EL (cell line): ENCODE measurements at places on chromosomes 12 and 14.

DNA sequence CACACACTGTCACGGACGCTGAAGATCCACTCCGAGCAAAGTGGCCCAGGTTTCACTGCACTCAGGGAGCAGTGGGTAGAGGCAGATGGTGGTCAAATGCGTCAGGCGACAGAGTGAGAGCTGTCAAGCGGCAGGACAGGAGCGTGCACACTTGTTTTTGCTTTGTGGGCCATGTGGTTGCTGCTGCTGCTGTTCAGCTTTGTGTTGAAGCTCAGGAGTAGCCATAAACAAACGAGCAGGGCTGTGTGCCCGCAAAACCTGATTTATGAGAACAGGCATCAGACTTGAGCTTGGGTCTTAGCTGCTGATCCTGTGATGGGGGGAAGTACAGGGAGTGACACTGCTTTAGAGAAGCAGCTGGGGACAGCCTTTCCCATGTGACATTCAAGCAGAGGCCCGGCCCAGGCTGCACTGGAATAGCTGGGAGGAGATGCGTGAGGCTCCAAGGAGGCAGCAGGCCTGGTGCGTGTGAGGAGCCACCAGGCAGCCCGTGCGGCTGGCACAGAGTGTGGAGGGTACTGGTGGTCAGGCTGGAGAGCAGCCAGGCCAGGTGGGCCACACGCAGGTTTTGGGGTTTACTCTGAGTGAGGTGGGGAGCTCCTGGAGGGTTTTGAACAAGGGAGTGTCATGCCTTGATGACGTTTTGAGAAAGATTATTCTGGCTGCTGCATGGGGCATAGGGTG is 31.1 kb upstream of the ASPG start:
- no peak for DNase-seq

- no peak for DNase-seq
Measured at GRCh38 chr12:121205491-121205890, 4.4 kb upstream of the P2RX4 start.

DNA sequence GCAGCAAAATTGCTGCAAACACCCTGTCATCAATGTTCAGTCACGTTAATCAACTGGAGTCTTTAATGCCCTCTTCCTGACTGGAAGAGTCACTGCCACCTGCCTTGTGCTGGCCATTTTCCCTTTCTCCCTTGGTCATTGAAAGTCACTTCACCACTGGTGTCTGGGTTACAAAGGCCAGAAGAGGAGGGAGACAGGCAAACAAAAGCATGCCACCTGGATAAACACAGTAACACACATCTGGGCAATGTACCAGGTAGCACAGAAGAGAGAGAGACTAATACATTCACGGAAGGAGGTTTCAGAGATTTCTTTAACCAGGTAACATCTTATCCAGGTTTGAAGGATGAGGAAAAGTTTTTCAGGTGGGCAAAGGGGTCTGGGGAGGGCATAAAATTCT is 32.7 kb downstream of the GPHB5 start:
- no peak for DNase-seq

DNA sequence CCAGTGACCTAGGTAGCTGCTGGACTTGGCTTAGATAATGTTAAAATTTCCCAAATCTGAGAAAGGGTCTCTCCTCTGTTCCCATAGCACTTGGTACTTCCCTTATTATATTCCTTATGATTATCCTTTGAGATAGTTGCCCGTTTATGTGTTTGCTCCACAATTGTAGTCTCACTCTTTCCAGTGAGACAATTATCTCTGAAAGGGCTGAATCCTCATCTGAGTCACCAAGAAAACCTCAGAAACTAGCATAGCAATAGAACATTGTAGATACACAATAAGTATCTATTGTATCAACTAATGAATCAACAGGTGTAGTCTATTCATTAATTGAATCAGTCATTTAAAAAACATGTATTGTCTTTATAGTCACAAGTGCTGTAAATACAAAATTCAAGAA is 119.1 kb upstream of the FAR2 start:
- DNase-seq, result no peak

- DNase-seq, result no peak
Measured at GRCh38 chr12:132125736-132126135, 18.4 kb downstream of the DDX51 start.

DNA sequence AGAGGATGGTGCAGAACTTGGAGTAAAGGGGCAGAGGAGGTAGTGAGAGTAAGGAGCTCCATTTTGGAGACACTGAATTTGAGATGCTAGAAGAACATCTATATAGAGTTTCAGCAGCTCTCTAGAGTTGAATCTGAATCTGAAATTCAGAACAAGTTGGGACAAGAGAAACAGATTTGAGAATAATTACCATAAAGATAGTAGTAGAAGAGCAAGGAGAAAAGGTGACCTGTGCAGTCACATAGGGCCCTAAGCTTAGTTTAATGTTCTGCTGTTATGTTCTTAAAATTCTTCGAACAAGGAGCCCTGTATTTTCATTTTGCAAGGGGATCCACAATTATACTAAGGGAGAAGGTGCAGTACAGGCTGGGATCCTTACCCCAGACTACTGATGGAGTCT is 7.4 kb downstream of the REM2 start:
- DNase-seq, result no peak

DNA sequence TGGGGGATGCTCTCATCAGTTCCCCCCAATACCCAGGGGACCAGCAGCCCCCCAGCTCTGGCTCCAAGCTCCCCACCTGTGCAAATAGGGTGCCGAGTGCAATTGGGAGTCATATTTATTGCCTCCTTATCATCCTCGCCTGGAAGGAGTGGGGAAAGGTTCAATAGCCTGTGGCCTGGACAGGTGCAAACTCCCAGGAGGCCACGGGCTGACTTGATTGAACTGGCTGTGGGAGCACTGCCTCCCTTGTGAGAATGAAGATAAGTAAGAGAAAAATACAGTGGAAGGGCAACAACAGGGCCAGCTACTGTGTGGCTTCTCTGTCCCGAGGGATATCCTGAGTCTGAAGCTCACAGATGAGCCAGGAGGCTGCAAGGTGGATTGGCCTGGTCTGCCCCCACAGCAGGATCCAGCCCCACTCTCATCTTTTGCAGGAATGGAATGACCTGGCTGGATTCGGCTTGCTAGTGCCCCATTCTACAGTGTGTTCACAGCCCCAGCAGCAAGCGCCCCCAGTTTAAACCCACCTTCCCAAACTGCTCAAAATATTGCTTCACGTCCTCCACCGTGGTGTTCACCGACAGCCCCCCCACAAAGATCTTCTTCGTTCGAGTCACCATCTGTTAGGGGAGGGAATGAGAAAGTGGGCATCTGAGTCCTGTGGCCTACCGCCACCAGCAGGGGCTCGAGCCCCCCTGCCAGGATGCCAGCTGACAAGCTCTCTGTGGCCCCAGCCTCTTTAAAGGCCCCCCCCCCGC is 6.3 kb downstream of the MSI1 start:
- DNase-seq, result no peak

GRCh38 chr12:13186302-13186701 is 10.2 kb upstream of the EMP1 start:
- no peak for DNase-seq

DNA sequence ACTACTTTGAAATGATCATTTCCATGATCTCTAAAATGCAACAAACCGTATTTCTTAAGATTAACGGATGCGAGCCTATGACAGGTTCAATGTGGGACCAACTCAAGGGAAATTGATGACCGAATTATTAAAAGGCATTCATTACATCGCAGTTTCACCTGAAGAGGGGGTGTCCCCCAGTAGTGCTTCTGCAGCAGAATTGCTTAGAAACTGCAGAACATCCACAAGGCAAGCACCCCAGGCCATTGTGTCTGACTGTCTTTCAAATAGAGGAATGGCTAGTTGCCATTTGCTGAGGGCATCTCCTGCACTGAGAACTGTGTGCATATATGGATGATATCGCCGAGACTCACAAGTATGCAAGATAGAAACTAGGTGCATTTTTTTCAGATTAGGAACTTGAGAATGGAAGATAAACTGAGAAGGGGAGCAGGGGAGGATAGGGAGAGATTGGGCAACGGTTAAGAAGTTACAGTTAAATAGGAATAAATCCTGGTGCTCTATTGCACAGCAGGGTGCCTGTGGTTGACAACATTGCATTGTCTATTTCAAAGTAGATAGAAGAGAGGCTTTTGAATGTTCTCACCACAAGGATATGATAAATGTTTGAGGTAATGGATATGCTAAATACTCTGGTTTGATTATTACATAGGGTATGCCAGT is 234.3 kb upstream of the PLEKHG7 start:
- DNase-seq, result no peak

DNA sequence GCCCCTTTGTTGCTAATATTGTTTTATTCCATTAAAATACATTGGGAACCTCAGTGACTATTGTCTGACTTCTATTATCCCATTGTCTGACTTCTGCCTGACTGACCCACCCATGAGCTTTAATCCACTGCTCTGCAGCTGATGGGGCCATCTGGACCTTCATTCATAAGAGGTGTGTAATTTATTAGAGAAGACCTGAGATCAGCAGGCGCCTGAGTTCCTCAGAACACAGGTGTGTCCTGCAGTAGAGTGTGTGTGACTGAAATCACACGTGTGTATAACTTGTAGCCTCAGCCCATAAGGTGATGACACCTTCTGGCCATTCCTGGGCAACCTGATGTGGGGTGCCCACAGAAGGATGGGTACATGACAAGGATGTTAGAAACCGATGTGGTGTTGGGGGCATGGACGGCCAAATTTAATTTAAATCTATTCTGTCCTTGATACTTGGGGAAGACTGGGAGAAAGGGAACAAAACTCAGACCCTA is 821.0 kb downstream of the TMEM121 start:
- no peak for DNase-seq

DNA sequence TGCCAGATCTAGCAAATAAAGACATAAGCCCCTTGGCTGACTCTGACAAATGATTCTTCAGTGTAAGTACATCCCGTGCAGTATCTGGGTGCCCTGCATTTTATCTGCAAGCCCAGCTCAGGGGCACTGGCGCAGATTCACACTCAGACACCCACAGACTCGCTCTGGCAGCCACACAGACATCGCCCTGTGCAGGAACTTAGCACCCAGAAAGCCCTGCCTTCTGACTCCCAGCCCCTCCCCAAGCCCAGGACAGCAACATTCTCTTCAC is 44.9 kb upstream of the NCOR2 start:
- DNase-seq, result no peak

- no peak for DNase-seq
Measured at GRCh38 chr12:668090-668481, 4.8 kb upstream of the NINJ2 start.

- DNase-seq, result peak; percentile 56
Measured at GRCh38 chr14:32400480-32400879, 71.4 kb downstream of the AKAP6 start.

- DNase-seq, result no peak
Measured at GRCh38 chr12:6457220-6457945, 5.5 kb downstream of the TAPBPL start.

GRCh38 chr12:2841056-2841650 is 6.3 kb upstream of the NRIP2 start:
- no peak for DNase-seq

DNA sequence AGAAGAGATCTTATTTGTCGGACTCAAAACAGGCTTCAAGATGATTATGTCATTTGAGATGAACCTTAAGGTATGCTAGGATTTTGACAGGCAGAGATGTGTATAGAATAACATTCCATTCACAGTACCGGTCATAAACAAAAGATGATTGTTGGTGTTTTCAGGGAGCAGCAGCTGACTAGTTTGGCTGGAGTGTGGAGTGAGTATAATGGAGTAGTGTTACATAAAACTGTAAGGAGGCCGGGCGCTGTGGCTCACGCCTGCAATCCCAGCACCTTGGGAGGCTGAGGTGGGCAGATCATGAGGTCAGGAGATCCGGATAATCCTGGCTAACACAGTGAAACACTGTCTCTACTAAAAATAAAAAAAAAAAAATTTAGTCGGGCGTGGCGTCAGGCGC is 23.9 kb downstream of the SERPINA10 start:
- no peak for DNase-seq

DNA sequence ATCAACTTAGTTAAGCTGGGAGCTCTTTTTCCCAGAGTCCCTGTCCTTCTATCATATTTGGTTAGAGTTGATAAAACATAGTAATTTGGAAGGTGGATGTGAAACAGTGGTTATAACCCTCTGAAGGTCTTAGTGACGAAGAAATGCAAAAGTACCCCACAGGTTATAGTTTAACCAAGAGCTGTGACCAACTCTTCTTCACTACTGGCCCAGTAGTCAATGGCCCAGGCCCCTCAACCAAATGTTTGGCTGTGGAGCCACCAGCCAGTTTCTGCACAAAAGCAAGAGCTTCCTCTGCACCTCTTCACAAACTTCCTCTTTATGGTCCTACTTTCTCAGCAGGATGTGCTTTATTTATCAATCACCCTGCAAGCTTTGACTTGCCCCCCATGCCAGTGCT is 132.6 kb downstream of the BMP4 start:
- DNase-seq, result no peak

- DNase-seq, result peak; percentile 7
Measured at GRCh38 chr12:78530100-78530765, 334.3 kb upstream of the SYT1 start.

DNA sequence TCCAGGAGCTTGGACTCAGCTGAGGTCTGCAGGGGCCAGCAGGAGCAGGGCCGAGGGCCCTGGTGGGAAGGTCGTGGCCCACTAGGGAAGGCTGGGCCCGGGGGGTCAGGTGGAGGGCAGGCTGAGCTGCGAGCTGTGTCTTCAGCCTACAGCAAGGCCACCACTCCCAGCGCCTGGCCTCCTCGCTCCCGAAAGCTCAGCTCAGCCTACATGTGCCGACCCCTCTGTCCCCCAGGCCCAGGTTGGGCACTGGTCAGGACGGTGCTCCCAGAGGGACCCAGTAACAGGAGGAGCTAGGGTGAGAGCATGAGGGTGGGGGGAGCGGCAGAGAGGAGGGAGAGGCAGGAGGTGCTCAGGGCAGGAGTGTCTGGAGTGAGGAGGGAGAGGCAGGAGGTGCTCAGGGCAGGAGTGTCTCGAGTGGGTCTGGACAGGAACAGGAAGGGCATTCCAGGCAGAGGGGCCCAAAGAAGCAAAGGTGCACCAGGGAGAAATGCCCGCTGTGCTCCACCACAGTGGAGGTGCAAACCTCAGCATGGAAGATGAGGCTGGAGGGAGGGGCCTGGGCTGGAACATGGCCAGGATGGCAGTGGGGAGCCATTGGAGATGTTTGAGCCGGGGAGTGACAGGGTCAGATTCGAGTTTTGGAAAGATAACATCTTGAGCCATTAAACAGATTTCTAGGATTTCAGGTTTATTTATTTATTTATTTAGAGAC is 29.1 kb upstream of the GPR132 start:
- no peak for DNase-seq

- DNase-seq, result no peak
Measured at GRCh38 chr14:85574853-85575616, 45.1 kb downstream of the FLRT2 start.

GRCh38 chr12:2563709-2564108 is 231.1 kb upstream of the FKBP4 start:
- DNase-seq, result no peak

DNA sequence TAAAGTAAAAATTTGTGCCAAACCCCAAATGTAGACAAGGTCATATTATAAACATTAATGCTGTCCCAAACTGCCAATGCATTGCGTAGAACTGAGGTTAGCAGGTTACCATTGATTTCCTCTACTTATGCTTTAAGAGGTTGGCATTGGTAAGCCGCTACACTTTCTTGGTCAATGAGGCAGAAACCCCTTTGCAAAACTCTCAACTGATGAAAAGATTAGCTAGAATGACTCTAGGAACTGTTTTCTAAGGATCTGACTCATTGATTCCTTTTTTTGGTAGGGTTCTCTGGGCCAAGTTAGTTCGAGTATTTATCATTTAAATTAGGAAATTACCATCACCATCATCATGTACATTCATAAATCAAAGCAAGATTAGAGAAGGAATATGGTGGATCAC is 44.6 kb downstream of the HMGA2 start:
- no peak for DNase-seq

- no peak for DNase-seq
Measured at GRCh38 chr12:49233842-49234526, 30.9 kb upstream of the TUBA1C start.
